ENCODE measurements at places on chromosomes 7 and 10.

DNA sequence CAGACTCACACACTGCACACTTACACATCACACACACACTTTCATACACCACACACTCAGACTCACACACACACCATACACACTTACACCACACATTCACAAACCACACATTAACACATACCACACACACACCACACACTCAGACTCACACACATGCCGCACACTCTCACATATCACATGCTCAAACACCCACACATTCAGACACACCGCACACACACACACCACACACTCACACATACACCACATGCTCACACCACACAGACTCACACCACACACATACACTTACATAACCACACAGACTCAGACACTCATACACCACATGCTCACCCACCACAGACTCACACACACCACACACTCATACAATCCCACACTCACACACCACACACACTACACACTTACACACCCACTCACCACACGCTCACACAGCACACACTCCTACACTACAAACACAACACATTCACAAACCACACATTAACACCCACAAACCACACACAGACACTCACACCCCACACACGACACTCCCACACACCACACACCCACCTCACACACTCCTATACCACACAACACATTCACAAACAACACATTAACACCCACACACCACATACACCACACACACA is 125.4 kb downstream of the EVX1 start:
- no peak for DNase-seq

DNA sequence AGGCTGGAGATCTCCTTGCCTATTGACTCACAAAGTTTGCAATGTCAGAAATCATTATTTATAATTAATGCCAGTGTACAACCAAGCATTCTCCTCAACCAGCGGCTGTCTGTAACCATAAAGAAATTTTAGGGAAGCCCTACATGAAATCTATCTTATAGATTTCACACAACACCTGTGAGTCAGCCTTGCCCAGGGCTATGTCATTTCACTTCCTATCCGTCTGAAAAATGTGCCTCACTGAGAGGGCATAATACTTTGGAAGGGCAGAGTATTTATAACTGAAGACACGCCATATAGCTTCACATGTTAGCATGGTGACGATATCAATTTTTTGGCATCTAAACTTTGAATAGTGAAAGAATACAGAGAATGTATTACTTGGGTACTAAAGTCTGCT is 296.6 kb upstream of the ETV1 start:
- no peak for DNase-seq

- no peak for DNase-seq
Measured at GRCh38 chr10:43861966-43862751, 213.5 kb upstream of the ZNF32 start.

- DNase-seq, result no peak
Measured at GRCh38 chr10:12050528-12050927, 7.9 kb upstream of the UPF2 start.

DNA sequence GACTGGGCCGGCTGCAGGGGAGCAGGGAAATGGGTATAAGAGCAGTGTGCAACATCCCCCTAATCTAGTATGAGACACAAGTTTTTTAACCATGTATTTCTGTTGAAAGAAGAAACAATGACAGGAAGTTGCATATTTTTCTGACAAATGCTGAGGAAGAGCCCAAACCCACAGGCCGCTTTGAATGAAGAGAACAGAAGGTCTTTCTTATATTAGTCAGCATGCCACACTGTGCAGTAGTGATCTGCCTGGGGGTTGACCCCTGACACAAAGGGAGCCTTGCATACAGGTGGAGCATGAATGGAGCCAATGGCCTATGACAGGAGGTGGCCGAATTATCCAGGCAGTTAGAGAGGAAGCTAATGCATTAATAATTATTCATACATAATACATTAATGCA is 518.3 kb downstream of the PLXDC2 start:
- DNase-seq, result no peak

DNA sequence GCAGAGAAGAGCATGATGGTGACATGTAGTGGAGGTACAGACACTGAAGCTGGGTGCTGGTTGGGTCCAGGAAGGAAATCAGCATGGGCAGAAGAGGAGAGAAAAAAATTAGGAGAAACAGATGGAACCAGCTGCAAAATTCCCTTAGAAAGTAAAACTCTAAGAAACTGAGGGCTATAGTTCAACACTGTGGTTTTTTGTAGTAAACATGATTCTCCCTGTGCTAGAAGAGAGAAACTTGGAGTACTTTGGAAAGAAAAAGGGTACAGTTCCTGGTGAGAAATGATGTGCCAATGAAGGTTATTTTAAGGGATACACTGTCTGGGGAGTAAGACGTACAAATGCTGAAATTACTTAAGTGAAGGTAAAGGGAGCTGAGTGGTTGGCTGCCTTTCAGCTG is 181.5 kb upstream of the HPS1 start:
- no peak for DNase-seq

DNA sequence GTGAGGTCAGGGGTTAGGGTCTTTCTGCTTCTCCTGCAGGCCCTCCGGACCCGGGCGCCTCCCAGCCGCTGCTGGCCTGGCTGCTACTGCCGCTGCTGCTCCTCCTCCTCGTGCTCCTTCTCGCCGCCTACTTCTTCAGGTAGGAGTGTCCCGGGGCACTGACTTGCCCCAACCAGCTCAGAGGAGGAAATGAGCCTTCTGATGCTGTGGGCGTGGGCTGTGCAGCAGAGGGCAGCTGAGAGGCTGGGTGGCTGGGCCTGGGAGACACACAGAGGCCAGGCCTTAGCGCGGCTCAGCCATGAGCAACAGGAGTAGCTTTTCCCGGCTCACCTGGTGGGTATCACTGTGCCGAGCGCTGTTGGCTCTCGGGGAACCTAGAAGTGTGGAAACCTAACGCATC is 78.9 kb downstream of the MKI67 start:
- DNase-seq, result peak; percentile 25

- DNase-seq, result no peak
Measured at GRCh38 chr10:30943451-30943850, 88.2 kb downstream of the ZNF438 start.

DNA sequence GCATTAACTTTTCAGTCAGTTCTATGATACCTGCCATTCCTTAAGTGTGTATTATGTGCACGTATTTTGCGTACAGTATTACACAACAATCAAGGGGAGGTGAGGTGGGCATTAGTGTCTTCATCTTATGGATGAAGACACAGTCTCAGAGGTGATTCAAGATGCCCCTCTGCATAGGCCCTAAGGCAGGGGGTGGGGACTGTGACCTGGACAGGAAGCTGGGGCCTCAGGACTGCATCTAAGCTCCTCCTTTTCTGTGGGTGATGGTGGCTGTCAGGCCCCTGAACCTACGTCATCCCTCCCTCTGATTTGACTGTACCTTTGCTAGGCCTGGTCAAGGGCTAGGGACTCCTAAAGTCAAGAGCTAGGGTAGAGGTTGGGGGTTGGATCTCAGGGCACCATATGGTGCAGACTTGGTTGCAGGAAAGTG is 38.9 kb downstream of the HK1 start:
- no peak for DNase-seq

DNA sequence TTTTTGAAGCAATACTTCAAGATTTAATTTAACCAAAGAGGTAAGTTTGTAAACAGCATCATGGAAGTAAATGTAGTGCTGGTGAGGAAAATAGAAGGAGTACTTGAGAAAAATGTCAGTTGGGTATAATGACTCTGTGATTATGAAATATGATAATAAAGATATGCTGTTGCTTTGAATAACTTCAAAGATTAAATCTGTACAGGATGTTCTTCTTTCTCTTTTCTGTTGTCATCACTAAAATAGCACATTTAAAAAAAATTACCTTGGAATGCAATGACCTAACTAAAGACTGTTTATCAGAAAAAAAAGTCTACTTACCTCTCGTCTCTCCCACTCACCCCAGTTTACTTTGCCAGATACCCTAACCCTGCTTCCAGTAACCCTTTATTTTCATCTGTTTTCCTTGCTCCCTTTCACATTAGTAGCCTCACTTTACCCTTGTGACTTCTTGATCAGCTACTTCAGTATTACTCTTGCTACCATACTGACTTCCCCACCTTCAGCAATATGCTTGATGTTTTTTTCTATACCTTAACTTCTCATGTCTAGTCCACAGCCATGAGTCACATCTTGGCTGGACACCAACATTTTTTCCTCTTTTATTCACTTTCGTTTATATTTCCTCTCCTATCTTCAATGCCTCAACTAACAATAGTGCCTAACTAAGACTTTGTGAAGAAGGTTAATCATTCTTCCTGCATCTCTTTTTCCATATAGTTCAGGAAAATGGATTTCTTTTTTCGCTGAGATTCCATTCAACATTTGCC is 29.7 kb upstream of the TAS2R16 start:
- DNase-seq, result no peak

DNA sequence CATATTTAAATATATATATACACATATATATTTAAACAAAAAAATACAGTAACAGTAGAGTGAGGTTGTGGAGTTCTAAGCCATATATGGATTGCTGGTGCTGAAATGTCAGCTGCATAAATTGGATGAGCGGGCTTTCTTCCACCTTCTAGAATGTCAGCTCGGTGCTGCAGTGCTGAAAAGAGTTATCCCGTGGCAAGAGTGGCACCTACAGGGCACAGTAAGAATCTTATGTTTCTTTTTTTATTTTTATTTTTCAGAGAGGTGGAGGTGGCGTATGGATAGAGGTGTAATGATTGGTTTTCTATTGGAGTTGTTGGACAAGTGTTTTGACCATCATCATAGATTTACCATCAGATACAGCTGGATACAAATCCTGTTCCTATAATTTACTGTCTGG is 86.2 kb upstream of the DYNC1I1 start:
- DNase-seq, result no peak

DNA sequence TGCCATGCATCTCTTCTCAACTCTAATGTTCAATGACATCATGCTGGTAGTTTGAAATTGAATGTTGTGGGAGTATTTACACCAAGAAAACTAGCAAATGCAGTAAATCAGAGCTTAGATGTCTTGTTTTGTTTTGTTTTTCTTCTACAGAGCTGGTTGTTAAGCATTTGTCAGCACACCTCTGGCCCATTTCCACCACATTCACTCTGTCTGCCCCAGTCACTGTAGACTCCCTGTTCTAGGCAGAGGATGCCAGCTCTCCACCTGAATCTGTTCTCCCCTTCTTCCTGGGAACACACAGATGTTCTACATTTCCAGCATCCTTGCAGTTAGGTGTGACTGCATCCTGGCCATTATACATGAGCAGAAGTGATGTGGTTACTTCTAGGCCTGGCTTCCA is 4.1 kb upstream of the ARHGAP22 start:
- DNase-seq, result no peak

DNA sequence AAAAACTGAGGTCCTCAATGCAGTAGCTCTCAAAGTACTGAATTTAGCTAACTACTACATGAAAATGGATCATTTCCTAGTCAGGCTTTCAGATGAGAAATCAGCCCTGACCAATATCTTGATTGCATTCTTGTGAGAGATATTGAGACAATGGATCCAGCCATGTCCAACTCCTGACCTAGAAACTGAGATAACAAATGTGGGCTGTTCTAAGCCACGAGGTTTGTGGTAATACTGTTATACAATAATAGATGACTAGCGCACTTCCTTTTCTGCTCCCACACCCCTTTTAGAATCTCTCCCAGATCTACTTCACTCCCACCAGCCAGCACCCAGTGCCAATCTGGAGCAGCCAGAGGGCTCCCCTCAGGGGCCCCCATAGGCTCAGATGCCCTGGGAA is 209.3 kb upstream of the KMT2E start:
- no peak for DNase-seq

GRCh38 chr7:22393913-22394729 is 37.2 kb upstream of the RAPGEF5 start:
- DNase-seq, result no peak

DNA sequence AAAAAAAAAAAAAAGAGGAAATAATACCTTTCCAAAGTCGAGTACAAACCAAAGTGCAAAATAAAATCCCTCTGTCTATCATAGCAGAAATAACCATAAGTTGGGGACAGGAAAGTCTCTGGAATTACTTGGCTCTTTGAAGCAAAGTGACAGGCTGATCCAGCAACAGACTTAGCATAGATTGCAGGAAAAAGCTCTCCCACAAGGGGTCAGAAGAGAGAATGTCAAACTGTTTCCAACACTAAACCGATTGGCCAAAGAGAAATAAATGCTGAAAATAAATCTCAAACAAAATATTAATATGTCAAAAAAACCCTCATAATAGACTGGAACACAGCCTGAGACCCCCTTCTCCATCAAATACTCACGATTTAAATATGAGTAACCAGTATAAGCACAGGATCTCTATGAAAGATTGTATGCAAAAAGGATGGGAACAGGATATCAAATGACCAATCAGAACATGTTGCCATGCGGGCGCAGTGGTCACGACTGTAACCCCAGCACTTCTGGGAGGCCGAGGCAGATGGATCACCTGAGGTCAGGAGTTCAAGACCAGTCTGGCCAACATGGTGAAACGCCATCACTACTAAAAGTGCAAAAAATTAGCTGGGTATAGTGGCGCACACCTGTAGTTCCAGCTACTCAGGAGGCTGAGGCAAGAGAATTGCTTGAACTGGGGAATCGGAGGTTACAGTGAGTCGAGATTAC is 1000.7 kb upstream of the LRRN3 start:
- DNase-seq, result no peak

DNA sequence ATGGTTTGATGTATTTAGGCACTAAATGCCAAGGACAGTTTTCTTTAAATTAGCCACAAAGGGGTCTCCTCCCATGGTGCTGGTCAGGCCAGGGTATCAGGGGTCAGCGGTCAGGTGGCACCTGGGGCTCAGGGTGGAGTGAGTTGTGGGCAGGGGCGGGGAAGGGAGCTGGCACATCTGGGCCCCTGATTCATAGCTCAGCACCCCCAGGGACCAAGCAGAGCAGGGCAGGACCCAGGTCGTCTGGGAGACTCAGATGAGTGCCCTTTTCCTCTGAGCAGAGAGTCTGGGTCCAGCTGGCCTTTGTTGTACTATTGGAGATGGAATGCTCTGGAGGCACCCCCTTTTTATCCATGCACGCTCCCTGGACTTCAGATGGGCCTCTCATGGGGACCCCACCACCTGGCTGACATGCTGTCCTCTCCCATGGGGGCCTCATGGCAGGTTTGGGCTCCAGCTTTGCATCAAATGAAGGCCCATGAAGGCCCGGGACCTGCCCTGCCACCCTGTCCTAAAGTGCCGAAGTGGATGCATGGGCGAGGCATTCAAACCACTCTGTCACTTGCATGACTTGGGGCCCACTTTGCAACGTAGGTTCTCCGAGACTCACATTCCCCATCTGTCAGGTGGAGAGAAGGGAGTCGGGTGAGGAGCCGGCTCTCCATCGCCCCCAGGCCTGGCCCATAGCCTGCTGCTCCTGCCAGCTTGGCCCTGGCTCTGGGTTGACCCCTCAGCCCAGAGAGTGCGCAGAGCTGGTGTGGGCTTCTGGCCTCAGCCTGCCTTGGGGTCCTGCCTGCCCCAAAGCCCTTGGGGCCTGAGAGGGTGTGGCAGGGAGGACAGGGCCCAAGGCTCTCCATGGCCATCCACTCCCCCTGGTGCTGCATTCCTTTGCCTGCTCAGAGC is 66.4 kb downstream of the RAMP3 start:
- DNase-seq, result no peak

Measured in progenitor cell of endocrine pancreas (in vitro differentiated cells).